ENCODE measurements at places on chromosomes 12 and 14.

- DNase-seq, result no peak
Observed at GRCh38 chr12:14057895-14058294, 76.5 kb upstream of the GRIN2B start.

DNA sequence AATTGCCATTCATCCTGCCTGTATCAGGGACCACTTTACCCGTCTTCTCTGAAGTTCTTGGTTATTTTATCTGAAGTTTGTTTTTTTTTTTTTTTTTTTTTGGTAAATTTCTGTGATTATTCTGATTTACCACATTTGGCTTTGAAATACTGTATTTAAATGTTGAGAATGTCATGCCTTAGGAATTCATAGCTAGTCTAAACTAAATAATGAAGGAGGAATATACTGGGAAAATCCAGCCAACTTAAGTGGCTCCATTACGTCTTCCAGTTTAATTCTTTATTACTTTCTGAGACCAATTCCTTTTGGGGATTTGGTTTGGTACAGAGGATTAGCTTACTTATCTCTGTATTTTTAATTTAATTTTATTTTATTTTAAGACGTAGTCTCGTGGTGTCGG, 60.3 kb upstream of the KCNMB4 start:
- DNase-seq, result no peak

GRCh38 chr12:84857525-84858208, 54.9 kb downstream of the SLC6A15 start:
- no peak for DNase-seq

DNA sequence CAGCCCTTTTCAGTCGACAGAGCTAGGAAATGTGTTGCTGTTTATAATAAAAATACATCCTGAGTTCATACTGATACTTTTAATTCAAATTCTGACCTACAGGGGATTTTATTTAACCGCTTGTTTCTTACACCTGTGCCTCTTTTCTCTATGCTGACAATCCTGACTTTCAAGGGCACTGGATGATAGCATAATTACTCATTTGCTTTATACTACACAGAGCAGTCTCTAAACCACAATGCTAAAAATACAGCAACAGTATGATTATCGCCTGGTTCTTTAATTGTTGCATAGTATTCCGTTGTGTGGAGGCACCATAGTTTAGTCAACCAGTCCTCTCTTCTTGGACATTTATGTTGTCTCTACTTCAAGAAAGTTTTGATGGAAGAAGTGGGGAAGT, 372.9 kb downstream of the DPF3 start:
- no peak for DNase-seq

DNA sequence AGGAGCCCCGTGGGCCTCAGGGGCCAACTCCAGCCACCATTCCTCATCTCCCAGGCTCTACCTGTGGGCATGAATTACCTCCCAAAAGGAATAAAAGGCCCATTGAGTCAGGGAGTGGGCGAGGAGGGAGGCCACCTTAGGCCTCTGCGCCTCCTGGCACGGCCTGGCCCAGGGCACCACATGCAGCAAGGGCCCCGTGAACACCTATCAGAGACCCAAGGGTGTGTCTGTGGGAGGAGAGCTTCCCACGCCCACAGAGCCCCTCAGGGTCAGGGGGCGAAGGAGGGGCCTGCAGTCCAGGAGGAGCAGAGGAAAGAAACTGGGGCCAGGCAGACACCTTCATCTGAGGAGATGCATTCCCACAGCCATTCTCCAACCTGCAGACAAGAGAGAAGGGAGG, 12.2 kb downstream of the RAPGEF3 start:
- no peak for DNase-seq

DNA sequence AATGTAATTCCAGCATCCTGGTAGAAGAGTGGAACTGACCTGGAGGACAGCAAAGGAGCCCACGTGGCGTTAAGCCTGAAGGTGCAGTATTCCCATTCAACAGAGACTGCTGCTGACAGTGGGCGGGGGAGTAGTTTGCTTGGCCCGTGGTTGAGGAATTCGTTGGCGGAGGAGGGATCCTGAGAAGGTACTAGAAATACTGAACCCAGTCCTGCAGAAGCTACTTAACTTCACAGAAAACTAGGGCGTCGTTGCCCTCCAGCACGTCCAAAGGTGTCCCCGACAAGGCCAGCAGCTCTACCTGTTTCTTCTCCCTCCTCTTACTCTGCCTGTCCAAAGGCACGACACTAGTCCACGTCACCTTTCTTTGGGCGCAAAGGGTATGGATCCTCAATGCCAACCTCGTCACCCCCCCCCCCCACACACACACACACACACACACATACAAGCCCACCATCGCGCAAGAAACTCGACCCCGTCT, 303 bp downstream of the PUS7L start:
- DNase-seq, result peak; percentile 13

- DNase-seq, result no peak
Observed at GRCh38 chr14:89616852-89617341, 199.9 kb upstream of the FOXN3 start.

DNA sequence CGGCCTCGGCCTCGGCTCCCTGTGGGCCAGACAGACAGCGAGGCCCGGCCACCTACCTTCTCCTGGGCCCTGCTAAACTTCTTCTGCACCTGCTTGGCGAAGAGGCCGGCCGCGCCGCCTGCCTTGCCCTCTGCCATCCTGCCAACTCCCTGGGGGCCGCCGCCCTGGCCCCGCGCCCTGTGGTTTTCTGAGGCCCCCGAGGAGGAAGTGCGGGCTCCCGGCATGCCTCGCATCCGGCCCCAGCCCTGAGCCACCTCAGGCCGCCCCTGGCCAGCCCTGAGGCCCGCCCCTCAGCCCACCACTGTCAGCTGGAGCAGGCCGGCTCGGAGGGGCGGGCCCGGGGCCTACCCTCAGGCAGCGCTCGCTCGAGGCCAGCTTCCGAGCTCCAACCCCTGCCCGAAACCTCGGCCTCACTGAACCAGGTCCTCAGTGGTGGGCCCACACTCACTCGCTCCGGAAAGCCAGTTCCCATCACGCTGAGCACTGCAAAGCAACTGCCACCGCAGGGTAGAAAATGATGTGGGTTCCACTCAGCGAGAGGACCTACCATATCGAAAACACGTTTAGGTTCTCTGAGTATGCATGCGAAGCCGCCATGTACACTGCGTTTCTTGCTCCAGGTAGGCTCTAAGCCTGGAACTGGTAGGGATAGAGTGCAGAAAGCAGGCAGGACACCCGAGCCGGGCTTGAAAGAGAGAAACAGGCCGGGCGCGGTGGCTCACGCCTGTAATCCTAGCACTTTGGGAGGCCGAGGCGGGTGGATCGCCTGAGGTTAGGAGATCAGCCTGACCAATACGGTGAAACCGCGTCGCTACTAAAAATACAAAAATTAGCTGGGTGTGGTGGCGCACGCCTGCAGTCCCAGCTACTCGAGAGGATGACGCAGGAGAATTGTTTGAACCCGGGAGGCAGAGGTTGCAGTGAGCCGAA, at the start of gene BIN2:
BIN2 (minus strand) TSS at position 209 of the 930 bp plus-strand sequence; CDS start at position 137, 72 bp downstream.
- DNase-seq, result peak; percentile 71

- DNase-seq, result no peak
Observed at GRCh38 chr12:13066459-13066858, 22.3 kb downstream of the FAM234B start.

DNA sequence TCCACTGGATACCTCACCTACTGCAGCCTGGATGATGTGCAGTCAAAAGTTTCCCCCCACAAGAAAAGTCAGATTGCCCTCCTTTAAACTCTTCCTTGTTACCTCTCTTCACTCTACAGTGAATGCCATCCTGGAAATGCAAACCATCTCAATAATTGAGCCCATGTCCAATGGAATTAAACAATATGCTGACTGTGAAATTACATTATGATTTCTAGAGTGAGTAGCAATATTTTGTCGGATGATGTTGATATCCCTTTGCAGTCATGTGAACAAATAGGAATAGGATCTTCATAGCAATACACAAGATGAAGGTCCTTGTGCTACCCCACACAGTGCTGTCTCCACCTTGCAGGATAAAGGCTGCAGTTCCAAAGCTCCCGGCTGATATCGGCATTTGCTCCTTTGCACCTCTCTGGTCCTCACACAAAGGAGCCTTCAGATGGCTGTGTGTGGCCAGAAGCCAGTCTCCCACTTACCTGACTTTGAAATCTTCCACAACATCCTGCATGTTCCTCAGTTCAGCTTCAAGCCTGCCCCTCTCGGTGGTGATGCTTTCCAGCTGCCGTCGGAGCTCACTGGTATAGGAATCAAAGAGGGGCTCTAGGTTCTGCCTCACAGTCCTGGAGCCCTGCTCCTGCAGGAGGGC, 1.5 kb downstream of the KRT75 start:
- DNase-seq, result no peak

DNA sequence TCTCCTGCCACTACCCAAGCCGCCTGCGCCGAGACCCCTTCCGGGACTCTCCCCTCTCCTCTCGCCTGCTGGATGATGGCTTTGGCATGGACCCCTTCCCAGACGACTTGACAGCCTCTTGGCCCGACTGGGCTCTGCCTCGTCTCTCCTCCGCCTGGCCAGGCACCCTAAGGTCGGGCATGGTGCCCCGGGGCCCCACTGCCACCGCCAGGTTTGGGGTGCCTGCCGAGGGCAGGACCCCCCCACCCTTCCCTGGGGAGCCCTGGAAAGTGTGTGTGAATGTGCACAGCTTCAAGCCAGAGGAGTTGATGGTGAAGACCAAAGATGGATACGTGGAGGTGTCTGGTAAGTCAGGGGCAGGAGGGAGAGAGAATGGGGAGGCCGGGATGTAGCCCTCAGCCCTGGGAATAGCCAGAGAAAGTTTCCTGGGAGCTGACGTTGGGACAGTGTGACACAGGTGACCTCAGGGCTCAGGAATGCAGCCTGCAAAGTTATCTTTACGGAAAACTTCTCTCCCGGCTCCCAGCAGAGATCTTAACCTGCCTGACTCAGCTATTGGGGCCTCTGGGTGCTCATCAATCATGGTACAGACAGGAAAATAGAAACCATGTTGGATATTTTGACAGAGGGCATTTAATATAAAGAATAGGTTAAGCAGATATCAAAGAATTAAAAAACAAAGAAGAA, 747 bp downstream of the HSPB8 start:
- DNase-seq, result no peak

- DNase-seq, result no peak
Observed at GRCh38 chr14:51219473-51220448, 20.3 kb upstream of the TMX1 start.

- no peak for DNase-seq
Observed at GRCh38 chr14:76846331-76847047, 20.3 kb downstream of the LRRC74A start.

- DNase-seq, result no peak
Observed at GRCh38 chr12:71972441-71973074, 33.9 kb downstream of the TPH2 start.

DNA sequence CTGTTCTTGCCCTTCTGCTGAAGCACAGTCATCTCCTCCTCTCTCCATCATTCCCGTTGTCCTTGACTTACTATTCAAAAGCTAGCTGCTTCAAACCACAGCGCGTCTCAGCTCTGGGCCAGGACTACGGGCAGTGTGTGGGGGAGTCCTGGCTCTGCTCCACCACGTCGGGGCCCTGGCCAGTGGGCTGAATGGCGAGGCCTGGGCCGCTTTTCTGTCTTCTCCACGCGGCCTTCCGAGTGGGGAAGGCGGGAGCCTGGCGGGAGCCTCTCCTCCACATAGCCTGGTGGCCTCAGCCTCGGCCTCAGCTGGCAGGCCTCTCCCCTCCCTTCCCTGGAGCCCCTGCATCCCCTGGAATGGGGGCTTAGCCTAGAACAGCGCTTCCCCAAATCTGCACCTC, 16.5 kb downstream of the ANKRD9 start:
- no peak for DNase-seq

DNA sequence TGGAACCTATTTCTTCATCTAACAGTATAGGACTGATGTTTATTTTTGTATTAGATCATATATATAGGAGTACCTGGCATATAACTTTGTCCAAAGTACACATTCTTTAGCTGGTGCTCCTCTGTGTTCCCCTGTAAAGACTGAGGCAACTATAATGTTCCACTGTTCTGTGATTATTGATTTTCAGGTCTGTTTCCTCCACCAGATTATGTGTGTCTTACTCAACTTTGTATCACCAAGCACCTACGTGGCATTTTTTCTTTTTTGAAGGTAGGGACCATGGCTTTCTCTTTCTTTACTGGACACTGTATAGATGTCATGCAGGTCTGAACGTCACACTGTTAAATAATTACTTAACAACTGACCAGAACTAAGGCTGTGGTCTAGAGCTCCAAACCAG, 29.3 kb downstream of the BICD1 start:
- DNase-seq, result no peak

GRCh38 chr14:22872033-22872832, 693 bp downstream of the LRP10 start:
- DNase-seq, result peak; percentile 58

DNA sequence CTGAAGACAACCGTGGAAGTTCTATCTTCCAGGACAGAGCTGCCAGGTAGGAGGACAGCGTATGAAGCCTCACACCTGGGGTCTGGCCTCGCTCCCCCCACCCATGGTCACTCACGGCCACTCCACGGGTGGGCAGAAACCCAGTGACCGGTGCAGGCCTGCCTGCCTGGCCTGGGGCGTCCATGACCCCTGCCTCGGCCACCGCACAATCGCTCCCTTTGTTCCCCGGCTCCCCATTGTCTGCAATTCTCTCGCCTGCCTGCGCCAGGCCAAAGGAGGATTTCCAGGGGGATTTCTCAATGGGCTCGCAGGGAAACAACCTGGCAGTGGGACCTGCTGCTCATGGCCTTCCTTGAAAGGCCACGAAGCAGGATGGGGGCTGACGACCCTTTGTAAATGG, 22.6 kb downstream of the CCDC85C start:
- DNase-seq, result no peak

DNA sequence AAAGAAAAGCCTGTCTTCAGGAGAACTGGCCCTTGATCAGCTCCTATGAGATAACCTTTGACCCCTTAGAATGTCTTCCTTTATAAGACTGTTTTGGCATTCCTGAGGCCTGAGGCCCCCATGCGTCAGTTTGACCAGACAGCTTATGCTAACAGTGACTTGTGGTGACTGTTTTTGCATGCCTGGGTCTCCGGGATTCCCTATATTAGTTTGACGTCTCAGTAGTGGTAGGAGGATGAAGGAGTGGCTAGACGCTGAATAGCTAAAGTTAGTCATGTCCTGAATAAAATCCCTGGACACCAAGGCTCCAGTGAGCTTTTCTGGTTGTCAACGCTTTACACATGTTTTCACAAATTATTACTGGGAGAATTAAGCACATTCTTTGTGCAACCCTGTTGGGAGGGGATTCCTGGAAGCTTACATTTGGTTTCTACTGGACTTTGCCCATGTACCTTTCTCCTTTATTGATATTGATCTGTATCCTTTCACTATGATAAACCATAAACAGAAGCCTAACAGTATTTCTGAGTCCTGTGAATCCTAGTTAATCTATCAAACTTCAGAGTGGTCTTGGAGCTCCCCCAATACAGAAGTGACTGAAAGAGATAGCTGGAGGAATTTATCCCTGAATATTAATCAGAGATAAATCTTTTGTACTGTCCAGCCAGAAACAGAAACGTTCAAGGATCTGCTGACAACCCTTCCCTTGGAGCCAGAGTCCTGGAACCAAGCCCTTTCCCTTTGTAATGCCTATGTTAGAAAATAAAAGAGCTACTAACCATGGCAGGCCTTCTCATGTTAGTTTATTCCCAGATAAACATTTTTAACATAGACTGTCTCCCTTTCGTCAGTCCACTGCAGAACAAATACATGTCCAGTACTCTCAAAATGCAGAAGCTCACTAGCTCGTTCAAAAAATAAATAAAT, 479.2 kb downstream of the RPS29 start:
- no peak for DNase-seq

GRCh38 chr14:45587142-45587541, 334.1 kb upstream of the MIS18BP1 start:
- no peak for DNase-seq

- no peak for DNase-seq
Observed at GRCh38 chr14:74573421-74574089, 38.5 kb downstream of the LTBP2 start.

- DNase-seq, result no peak
Observed at GRCh38 chr12:90910958-90911357, 44.0 kb downstream of the CCER1 start.
